PC-9 (cell line): ENCODE measurements at places on chromosomes 6 and 20. TPM values are rescaled to one million over a fixed set of nuclear protein-coding genes. Genes with fewer than 3 reads are reported as not detected.

GRCh38 chr6:153129873-153130514, 1.1 kb downstream of the RGS17 start:
- DNase-seq, result peak; percentile 3

DNA sequence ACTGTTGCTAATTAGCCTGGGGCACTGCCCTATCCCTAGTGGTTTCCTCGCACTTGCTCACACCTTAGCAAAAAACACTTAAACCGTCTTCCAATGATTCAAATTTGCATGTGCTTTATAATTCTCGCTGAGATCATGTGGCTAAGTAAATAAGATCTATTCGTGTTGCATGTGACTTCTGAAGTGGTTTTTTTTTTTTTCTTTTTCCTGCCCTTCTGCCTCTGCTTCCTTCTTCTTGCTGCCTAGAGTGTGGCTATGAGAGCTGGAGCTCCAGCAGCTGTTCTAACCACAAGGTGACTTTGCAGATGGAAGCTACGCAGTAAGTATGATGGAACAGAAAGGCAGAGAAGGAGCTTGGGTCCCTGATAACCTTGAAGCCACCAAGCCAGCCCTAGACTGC, 36.5 kb downstream of the SULF2 start:
- DNase-seq, result no peak

DNA sequence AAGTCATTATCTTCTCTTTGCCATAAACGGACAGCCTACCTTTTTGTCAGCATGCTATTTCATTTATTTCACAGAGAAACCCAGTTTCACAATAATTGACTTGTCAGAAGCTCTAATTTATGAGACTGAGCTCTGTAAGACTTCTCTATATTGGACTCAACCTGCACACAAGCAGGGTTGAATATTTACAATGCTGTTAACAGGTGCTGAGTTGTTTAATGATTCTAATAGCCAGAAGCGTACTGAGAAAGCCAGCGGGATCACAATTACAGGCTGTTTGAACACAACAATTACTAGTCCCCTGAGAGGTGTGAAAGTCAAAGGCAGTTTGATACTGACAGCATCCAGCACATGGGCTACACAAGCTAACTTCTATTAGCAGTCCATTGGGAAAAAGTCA, 128.2 kb upstream of the SIM1 start:
- DNase-seq, result no peak

DNA sequence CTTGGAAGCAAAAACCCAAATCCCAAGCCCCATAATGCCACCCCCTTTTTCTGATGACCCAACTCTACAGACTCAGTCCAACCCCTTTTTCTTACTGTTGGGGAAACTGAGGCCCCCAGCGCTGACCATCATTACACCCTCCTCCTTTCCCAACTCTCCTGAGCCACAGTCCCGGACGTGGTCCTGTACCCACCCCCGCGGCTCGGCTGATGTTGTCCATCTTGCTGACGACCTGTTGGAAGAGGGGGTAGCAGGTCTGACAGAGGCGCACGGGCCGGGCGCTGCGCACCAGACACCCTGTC, 533 bp downstream of the OSTM1 start:
- DNase-seq, result no peak

DNA sequence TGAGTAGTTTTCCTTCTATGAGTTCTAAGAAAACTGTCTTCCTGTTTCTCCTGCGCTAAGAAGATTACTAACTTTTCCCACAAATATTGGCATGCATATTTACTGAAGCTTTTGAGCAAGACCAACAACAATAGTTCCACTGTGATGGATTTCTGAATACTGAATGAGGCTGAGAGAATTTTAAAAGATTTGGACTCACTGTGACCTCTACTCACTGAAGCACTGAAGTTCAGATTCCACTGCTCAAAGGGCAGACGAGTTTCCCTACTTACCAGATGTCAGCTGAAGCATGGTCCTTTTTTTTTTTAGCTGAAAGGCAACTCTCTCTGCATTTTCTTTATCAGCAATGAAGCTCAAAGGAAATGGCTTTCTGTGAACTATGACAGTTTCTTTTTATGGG, 718.5 kb downstream of the RFPL4B start:
- no peak for DNase-seq

DNA sequence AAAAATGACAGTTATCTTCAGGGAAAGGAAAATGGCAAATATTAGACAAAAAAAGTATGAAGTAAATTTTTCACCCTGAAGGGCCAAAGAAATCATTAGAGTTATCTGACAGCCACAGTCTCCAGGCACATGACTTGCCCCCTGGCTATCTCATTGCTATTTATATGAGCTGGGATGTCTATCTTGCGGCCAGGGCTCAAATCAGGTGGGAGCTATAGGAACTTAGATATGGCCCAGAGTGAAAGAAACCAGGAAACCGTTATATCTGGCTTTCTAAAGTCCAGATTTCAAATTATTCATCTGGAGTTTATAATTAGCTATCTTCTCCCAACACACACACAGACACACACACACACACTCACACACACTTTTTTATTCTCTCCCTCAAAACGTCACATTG, 135.3 kb upstream of the EEF1E1 start:
- no peak for DNase-seq

GRCh38 chr20:43363506-43363905, 94.2 kb upstream of the SRSF6 start:
- no peak for DNase-seq

The SOX18 gene
- 0.83 TPM in 1 of 2 replicates, not detected in the other for total RNA-seq

The PLEKHG1 gene
- total RNA-seq, result 8.9 and 9.9 TPM in 2 replicates

The DOP1A gene
- 3.9 and 4.1 TPM in 2 replicates for total RNA-seq

The OOEP gene
- 10.9 and 12.2 TPM in 2 replicates for total RNA-seq

The BPIFB3 gene
- total RNA-seq, result not detected in 2 replicates
